ENCODE measurements at places on chromosomes 6 and 20.
A peak's percentile ranks its signal among the peaks of the same experiment; 100 is the strongest.

DNA sequence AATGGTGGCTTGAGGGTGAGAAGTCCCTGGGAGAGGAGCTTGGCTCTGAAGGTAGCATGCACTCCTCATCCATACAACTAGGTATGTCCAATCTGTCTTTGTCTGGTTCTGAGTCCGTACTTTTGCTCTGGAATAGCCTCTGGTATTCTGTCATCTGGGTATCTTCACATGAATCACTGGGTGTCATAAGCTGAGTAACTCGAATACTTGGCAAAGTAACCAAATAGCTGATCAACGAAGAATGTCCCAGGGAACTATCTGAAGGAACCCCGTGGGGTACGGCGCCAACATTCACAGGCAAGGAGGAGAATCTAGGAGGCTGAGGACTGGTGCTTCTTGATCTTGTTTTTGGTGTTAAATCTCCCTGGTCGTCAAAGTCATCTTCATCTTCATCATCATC, 184.8 kb downstream of the HIVEP2 start:
- DNase-seq, result no peak

GRCh38 chr6:80287112-80287511, 180.6 kb downstream of the BCKDHB start:
- DNase-seq, result no peak

GRCh38 chr6:157235600-157236039, 87.7 kb downstream of the TMEM242 start:
- DNase-seq, result peak; percentile 66

- DNase-seq, result no peak
These were observed 9.9 kb downstream of the LAMA5 start for GRCh38 chr20:62357187-62357667.

DNA sequence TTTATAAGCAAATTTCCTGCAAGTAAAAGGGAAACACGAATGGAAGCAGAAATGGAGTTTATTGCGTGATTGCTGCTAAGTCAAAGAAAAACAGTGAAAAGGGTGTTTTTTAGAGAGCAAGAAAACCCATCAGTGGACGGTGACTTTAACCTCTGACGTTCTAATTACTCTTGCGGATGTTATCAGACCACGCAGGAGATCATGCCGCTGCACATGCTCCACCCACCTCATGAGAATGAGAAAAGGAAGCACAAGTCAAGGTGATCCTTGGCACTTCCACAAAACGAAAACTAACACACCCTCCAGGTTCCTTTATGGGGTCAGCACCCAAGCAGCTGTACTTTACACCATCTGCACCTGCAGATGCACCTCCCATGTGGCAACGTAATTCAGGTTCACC, 45.0 kb downstream of the LYRM4 start:
- DNase-seq, result no peak

DNA sequence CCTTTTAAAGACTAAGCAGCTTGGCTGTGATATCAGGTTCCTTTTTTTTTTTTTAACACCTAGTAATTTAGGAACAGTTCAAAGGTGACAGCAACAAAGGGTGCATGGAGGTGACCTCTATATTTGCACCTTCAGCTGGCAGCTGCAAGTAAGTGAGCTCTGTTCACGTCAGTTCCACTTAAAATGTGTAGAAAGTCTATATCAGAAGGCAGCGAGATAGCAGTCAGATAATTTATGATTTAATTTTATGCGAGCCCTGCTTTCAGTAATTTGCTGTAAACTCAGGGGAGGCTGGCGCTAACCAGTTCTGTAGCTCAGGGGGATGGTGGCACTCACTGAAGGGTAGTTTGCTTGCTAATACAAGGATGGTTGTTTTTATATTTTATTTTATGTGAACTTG, 602.8 kb upstream of the MMS22L start:
- no peak for DNase-seq

DNA sequence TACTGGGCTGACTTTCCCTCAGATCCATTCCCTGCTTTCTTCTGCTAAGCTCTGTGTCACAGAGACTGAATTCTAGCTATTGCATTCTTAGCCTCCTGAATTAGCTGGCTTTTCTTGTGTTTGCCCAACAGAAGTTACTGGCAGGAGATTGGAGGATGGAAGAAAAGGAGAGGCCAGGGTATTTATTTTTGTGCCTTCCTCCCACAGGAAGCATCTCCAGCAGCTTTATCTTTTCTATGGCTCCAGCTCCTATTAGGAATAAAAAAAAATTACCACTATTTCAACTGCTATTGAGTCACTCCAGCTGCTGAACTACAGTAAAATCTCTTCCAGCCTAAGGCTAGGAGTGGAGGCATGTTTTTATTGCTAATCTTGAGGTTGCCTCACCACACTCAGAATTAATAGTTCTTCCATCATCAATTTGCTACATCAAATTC, 492.4 kb downstream of the RFPL4B start:
- no peak for DNase-seq

DNA sequence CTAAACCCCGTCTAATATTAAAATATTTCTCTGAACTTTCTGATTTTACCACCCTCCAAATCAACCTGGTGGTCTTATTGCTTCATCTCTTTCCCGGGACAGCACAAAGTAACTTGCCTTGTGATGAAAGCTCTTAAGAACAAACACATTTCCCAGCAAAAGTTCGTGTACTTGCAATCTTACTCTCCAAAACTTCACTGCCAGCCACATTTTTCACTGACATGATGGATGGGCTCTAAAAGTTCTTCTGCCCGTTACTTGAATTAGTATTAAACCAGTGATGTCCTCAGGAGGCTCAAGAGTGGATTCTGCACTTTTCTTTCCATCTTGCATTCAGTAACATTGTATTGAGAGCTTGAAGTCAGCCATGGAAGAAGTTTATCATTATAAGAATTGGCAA, 731.6 kb upstream of the GJE1 start:
- no peak for DNase-seq

DNA sequence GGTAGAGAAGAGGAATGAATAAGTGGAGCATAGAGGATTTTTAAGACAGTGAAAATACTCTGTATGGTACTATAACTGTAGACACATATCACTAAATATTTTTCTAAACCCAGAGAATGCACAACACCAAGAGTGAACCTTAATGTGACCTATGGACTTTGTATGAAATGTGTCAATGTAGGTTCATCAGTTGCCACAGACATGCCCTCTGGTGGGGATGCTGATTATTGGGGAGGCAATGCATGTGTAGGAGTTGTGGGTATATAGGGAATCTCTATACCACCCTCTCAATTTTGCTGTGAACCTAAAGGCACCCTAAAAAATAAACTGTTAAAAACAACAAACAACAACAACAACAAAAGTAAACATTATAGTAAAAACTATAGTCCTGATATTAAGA, 293.7 kb downstream of the RNF144B start:
- DNase-seq, result no peak

DNA sequence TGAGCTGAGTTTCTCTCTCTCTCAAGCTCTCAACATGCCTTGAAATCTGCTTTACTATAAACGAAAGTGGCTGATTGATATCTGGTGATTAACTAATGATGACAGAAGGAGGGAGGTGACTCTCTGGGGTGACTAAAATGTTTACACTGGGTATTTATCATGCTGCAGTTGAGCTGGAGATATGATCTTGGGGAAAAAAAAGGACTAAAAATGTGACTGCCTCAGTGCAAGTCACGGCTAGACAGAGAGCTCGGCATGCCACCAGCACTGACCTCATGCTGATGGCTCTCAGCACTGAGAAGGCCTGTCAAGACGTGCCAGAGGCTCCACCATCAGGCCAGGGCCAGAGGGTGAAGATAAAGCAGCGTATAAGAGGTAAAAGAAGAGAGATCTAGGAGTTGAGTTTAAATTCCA, 103.1 kb upstream of the SPACA1 start:
- DNase-seq, result no peak

Measured in activated T-cell treated with anti-CD3 and anti-CD28 coated beads, Interleukin-2, amount 50 U/mL, for 72 hours (primary cell).